Right ventricle myocardium superior (tissue), 1 donor: ENCODE measurements at places on chromosomes 4 and X. TPM values are rescaled to one million over a fixed set of nuclear protein-coding genes. Genes with fewer than 3 reads are reported as not detected.

- no peak for DNase-seq
Observed at GRCh38 chrX:127177966-127178365, 358.4 kb downstream of the PRR32 start.

The FANCB gene
- 0.35 TPM for total RNA-seq

DNA sequence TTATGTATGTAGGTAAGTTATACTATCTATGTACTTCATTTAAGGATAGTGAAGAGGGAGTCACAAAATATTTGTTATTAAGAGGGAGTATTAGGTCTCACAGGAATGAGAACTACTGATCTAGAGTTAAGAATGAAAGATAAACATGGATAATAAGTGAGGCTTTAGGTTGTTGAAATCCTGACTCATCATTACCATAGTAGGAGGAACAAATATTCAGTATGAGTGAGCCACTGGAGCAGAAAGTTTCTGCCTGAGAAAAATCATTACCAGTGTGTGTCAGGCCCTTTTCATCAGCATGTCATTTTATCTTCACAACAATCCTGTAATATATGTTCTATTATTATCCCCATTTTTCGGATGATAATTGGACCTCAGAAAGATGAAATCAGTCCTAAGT, 27.2 kb upstream of the IGSF1 start:
- DNase-seq = no peak

DNA sequence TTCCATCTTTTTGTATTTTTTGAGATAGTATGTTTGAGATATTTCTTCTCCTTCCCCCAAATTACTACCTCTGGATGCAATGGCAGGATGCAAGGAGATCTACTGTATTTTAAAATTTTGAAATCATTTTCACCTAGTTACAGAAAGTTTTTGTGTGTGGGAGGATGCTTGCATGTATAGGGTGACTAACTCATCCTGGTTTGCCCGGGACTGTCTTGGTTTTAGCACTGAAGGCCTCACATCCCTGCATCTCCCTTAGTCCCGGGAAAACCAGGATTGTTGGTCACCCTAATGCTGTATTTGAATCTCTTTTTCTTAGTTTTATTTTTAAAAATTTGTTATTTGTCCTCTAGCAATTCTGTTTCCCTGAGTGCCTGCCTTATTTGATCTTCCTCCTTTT, 12.1 kb downstream of the SUPT20HL2 start:
- DNase-seq = no peak

The CCNI gene
- total RNA-seq = 242 TPM

The CENPI gene
- 0.51 TPM for total RNA-seq

DNA sequence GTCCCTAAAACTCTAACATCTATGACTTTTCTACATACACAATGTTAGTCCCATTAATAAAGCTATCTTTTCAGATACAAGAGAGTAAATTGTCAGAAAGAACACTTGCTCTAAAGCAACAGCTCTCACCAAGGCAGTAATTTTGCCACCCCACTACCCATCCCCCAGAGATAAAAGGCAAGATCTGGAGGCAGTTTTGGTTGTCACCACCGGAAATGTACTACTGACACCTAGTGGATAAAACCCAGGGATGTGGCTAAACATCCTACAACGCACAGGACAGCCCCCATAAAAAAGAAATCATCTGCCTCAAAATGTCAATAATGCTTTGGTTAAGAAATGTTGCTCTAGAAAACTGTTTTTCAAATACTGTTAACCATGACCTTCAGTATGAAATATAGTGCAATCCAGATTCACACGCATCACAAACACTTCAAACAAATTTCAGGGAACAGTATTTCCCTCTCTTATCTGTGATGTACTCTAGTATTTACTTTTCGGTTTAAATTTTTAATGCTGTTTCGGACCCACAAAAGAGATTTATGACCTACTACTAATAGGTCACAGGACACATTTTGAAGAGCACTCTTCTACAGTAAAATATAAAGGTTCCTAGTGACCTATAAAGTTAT, 5.1 kb downstream of the FBXL5 start:
- DNase-seq = no peak
